NCI-H774 (cell line): ENCODE measurements at places on chromosomes 2 and 18.

GRCh38 chr2:210895132-210895531, 338.7 kb downstream of the CPS1 start:
- no peak for DNase-seq

GRCh38 chr2:47008381-47009252, 93.0 kb upstream of the MCFD2 start:
- DNase-seq, result peak; percentile 13

DNA sequence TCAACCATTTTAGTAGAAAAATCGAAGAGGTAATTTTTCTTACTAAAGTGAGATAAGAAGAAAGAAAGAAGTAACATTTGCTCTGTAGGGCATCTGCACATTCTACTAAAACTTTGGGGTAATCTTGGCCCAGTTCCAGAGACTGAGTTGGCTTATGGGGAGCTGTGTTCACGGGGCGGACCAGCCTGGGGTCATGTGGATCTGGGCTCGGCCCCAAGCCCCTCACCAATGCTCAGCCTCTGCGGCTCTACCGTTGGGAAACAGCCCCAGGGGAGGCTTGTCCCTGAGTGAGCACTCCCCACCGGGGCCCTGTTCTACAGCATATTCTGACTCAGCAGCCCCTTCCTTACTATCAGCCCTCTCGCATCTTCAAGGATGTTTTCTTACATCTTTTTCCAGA, 132.3 kb downstream of the RTP5 start:
- no peak for DNase-seq

DNA sequence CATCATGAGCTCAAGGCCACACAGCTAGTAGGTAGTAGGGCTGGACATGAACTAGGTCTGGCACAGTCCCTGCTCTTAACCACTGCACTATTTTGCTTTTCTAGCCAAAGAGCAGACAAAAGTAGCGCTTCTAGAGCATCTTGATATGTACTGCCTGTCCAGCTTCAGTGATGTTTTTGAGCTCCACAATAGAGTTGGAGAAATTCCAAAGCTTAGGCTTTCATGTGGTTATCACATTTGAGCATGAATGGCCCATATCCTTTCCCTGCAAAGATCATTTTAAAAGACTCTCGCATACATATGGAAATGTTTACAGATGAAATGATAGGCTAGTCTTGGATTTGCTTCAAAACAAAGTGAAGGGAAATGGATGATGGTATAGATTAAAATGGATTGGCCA, 128.7 kb downstream of the MAP3K20 start:
- DNase-seq, result no peak

DNA sequence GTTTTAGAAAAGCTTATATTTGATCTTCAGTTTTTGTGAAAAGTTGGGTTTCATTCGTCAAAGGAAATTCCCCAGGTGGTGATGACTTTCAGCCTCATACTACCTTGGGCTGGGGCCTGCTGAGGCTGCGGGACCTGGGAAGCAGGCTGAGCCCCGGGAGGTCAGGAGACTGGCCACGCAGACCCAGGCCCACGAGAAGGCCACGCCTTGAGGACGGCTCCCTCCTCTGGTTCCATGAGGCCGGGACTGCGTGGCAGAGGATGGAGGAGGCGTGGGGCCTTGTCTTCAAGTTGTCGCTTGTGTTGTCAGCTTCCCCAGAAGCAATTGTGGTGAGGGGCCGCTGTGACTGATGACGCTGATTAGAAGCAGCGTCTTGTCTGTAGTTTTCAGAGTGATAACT, 11.8 kb downstream of the CNDP2 start:
- DNase-seq, result no peak

DNA sequence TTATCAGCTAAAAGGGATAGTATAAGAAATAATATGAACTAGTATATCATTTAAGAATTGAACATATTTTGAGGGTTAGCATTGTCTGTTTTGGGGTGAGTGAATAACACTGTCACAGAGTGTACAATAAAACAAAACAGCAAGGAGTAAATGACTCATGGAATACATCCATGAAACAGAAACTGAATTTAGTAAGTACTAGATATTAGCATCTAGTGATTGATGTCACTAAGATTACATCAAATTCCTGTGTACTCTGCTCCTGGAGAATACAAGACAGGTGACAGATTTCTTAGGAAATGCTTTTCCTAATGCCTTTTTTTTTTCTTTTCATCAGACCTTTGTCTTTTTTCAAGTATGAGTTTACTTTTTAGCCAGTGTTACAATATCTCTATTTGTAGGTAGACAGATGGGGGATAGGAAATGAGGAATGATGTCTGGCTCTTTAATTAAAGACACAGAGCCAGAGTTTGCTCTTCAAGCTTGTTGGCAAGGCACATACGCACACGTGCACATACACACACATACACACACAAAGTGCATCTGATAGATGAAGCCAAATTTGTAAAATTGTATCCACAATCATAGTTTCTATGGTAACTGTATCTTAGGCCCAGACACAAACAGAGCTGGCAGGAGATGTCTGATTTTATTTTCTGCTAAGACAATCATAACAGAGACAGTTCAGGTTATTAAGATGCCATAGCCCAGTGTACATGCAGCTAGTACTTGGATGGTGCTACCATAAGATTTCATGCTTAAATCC, 138.2 kb upstream of the NRP2 start:
- no peak for DNase-seq

DNA sequence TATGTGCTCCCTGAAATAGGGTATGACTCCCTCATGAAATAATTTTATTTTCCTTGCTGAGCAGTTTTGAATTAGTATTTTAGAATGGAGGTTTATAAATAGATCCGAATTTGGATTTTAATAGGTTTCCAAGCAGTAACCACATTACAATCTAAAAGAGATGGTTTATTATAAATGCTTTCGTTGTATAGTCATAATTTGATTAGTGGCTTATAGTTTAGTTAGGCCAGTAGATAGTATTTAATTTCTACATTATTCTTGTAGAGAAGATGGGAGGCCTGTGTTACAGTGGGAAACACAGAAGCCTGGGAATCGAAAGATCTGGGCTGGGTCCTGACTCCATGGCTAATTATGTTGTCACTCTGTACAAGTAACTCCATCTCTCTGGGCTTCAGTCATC, 6.7 kb downstream of the CAB39 start:
- DNase-seq, result no peak

GRCh38 chr2:23711979-23712755, 214.8 kb downstream of the ATAD2B start:
- DNase-seq, result no peak

DNA sequence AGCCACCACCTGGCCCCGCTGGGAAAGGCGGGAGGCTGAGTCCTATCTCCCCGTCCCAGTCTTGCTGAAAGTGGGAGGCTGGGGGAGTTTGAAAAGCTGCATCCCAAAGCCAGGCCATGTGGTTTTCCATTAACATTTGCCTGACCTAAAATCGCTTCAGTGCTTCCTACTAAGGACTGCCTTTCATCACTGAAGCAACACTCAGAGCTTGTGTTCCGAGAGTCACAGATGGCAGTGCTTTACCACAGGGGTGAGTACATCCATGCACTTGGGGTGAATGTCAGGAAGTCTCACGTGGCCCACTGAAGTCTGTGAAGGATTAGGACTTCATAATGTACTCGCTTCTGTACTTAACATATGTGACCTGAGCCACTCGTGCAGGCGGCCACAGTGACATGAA, 43.3 kb downstream of the PXDN start:
- DNase-seq, result no peak

DNA sequence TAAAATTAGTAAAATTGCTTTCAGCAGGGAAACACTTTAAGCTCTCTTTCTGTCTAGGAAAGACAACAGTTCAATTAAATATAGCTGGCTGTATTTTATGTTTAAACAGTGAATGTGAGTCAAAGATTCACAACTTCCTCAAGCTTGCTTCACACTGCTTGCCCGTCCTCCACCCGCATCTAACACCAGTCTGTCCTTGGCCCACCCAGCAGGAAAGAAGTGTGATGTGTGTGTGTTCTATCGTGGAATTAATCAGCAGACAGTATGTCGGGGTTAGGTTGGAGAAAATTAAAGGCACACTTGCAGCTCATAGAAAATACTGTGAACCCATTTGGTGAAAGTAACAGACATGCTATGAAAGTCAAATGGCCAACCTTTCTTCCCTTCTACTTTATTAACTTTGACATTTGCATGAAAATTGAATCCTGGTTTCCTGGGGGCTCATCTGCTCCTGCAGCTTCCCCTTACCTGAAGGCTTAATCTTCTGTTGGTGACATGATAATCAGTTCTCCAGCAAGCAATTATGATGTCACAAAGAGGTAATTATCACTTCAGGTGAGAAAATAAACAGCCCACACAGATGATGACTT, 182.0 kb downstream of the UXS1 start:
- no peak for DNase-seq

- DNase-seq, result no peak
Measured at GRCh38 chr2:144026753-144027152, 493.2 kb downstream of the ZEB2 start.

DNA sequence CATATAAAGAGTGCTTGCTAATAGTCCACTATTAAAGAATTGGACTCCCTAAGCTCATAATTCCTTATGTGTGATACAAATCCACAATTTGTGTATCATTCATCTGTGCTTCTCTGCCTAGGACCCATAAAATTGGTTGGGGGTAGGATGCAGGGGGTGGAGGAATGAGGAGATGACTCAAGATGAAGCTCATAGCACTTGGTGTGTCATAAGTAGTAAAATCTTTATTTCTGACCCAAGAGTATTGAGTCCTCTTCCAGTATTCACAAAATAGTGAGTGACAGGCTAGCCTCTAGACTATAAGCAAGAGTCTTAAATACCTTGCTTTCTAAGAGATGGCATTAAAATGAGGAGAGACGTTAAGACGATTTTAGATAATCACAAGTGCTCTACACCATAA, 390.9 kb upstream of the CDH19 start:
- DNase-seq, result no peak

DNA sequence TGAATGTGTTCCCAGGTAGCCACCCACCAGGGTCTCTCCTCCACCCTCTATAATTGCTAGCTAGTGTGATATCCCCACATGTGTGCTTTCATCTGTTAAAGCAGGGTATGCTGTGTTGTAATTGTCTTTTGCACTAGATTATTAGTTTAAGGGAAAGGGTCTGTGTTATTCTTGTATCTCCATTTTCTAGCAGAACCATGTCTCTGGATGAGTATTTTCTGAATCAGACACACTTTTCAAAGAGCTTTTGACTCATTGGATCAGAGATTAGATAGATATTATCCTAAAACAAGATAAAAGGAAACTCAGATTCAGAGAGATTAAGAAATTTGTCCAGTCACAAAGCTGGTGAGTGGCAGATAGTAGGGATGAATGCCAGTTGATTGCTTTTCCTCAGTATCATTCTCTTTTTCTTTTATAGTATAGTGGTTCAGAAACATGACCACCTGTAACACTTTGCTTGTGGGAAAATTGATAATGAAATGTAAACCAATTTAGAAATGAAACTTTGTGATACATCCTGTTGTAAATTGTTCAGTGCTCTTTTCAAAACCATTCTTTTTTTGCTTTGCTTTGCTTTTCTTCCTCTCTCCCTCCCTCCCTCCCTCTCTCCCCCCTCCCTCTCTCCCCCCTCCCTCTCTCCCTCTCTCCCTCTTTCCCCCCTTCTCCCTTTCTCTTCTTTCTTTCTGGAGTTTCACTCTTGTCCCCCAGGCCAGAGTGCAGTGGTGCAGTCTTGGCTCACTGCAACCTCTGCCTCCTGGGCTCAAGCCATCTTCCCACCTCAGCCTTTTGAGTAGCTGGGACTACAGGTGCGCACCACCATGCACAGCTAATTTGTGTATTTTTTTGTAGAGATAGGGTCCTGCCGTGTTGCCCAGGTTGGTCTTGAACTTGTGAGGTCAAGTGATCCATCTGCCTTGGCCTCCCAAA, 7.4 kb downstream of the MIB1 start:
- DNase-seq, result no peak
